ENCODE measurements at places on chromosomes 4 and X. TPM values are rescaled to one million over a fixed set of nuclear protein-coding genes. Genes with fewer than 3 reads are reported as not detected.

PASD1 gene
- not detected for total RNA-seq

SSX2B gene
- total RNA-seq, result not detected

MTMR1 gene
- total RNA-seq, result 17.3 TPM

FAT1 gene
- total RNA-seq, result 265 TPM

KIT gene
- not detected for total RNA-seq

PHOX2B gene
- total RNA-seq, result not detected

GAGE12J gene
- total RNA-seq, result not detected

DKK2 gene
- total RNA-seq, result not detected

RAB39B gene
- total RNA-seq, result 0.30 TPM

PCSK1N gene
- 7.1 TPM for total RNA-seq

TBX22 gene
- not detected for total RNA-seq

NEIL3 gene
- 3.8 TPM for total RNA-seq

LRCH2 gene
- 0.04 TPM for total RNA-seq

All from hair follicular keratinocyte (primary cell).